ENCODE measurements at places on chromosomes 5 and 9.

DNA sequence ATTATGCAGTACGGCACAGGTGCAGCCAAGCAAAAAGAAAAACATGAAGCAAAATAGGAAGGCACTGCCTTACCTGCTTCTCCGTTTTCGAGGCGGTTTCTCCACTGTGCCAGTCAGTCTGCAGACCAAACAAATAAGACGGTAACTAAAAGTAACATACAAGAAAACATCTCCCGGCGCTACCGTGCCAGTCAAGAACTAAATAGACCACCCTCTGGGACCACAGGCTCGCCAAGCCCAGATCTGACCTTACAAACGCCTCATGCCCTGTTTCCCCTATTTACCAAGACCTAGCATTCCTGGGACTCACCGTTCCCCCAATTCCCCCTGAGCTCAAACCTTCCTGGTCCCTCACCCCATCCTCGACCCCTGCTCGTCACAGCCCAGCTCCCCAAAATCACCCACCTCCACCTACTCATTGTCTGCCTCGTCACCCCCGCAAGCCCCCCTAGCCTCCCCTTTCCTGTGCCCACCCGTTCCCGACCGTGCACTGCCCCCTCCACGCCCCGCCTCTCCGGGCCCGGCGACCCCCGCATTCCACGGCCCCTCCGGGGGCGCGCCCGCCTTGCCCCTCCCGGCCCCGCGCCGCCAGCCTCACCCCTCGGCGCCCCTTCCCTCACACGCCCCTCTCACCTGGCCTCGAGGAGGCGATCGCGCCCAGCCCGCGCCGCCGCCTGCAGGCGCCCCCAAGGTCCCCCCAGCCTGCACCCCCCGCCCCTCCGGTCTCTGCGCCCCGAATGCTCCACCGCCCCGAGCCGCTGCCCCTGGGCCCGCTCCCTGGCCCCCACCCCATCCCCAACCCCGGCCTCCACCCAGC, 560 bp downstream of the SCAI start:
- no peak for DNase-seq

DNA sequence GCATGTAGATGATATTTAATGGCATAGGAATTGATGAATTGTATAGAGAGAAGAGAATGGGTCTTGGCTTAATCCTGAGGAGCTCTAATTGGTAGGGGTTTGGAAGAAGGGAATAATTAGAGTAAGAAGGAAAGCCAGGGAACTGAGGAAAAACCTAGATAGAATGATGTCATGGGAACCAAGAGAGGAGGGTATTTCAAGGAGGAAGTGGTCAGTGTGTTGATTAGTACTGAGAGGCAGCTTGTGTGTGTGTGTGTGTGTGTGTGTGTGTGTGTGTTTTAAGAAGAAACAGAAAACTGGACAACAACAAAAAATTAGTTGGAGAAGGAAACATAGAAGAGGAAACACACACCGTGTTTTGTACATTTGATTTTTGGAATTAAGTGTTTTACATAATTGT, 42.8 kb downstream of the MAST4 start:
- DNase-seq = no peak

DNA sequence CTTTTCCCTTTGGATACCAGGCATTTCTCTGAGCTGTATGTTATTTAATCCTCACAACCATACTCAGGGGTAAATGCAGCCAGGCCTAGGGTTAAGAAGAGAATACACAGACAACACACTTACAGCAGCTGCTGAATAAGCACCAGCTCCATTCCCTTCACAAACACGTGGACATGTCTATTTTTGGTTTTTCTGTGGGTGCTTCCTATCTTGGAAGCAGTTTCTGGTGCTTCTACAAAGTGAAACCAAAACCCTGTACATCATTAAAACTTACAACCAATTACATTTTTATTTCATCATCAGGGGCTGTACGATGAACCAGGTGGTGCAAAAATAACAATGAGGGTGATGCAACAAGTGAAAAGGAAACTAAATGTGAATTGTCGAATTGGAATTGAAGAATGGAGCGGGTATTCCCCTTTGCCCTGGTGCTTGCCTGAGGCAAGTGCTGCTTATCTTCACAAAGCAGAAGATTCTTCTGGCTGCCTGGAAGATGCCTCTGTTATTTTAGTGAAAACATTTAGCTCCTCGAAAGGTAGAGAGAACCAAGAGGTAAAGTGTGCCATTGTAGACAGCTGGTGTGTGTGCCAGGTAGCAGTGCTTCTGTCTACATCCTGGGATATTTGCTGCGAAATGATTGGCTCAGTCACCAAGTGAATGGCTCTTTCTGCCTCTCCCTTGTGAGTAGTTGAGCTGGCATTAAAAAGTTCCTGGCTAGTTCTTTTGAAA, 18.6 kb upstream of the IFNB1 start:
- peak; percentile 0 for DNase-seq

DNA sequence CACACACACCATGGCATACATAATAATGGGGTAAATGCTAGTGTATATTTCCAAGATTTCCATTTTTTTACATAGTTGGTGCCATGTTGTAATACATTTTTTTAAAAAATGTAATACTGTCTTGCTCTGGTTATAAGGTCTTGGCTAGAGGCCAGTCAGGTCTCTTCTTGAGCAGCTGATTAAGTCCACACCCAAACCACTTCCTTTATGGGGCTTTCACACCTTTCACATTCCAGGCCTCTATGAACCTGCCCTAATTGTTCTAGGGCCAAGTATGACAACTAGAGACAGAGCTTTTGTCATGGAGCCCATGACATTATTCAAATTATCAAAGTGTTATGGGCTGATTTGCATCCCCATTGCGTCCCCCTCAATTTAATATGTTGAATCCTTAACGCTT, 495.6 kb upstream of the CTNND2 start:
- DNase-seq = no peak

GRCh38 chr5:154779105-154779504, 23.9 kb downstream of the LARP1 start:
- no peak for DNase-seq

GRCh38 chr9:98917746-98918487, 25.8 kb upstream of the COL15A1 start:
- no peak for DNase-seq

- DNase-seq = no peak
Measured at GRCh38 chr5:66378407-66378806, 217.8 kb upstream of the MAST4 start.

Measured in NCI-H2029 treated with DMSO at 0.1 percent for 48 hours (cell line).